ENCODE measurements at places on chromosomes 1 and 21.

GRCh38 chr1:240515505-240515904, 96.5 kb downstream of the GREM2 start:
- no peak for DNase-seq

GRCh38 chr1:217363319-217363718, 267.6 kb downstream of the GPATCH2 start:
- DNase-seq = no peak

GRCh38 chr1:37476087-37476452, 1.7 kb downstream of the ZC3H12A start:
- DNase-seq = no peak

DNA sequence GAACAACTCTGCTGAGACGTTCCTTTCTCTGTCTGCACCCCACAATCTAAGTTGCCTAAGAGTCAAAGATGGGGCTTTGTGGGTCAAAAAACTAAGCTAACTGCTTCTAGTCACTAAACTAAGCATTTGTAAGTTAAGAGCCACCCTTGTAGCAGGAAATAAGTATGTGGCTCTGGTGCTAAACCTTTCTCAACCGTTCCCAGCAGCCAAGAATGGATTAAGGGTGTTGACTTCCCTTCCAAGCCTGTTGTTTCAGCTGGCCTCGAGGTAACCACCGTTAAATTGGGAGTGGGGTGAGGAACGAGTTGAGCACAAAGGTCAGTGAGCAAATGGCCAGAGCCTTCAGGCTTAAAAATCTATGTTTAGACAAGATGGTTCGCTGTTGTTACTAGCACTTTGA, 169.1 kb downstream of the TRIM33 start:
- no peak for DNase-seq

Measured in activated CD4-positive, alpha-beta T cell treated with anti-CD3 and anti-CD28 coated beads, Interleukin-2, Interleukin-4, amounts not matched to agents 100 ng/mL and 50 ng/mL, durations not matched to agents 16 hours and 8 hours (primary cell).